ENCODE measurements at places on chromosomes 5 and 9.

DNA sequence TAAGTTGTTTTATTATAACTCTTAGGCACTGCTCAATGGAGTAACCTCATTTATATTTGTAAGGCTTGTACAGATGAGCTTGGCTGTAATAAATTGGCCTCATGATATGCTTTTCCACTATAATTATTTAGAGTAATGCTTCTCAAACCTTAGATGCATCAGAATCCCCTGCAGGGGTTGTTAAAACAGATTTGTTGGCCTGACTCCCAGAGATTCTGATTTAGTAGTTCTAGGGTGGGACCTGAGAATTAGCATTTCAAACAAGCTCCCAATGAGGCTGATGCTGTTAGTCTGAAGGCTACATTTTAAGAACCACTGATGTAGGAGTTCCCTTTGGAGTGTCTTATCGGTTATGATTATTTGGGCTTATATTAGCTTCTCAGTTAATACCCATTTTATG lies 38.2 kb upstream of the ARSB start:
- no peak for DNase-seq

DNA sequence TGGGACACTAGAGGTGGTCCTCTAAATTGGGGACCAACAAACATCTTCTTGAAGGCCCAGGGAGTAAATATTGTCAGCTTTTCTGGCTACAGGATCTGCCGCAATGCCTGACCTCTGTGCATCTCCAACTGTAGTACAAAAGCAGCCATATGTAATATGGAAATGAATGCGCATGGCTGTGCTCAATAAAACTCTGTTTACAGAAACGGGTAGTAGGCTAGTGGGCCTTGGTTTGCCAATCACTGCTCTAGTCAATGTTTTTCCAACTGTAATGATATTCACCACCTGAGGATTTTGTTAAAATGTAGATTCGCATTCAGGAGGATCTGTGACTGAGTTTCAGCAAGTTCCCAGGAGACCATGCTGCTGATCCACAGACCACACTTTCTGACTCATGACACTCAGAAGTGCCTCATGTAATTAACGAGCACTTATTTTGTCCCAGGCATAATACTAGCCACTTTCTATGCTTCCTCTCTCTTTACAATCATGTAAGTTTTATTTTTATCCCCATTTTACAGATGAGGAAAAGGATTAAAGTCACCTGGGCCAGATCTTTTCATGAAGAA lies 96.9 kb downstream of the MED27 start:
- no peak for DNase-seq

DNA sequence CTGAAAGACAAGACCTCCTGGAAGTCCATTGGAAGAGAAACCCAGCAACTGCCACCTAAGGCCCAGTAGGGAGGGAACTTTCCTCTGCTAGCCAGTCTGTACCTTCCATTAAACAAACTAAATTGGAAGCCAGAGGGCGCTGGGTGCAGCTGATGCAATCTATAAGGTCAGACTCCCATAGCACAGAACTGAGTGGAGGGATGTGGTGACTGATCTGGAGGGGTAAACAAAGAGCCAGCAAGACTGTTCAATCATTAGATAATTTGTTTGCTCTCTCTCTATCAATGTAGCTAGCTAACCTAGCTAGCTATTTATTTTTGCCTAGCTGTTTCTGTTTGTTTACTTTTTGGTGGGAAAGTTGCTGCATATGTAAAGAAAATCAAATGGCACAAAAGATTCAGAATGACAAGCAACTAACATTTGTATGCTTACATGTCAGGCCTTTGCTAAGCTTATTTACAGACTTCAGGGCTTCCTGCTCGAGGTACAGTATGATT lies 291.8 kb upstream of the DAB2 start:
- DNase-seq, result no peak

DNA sequence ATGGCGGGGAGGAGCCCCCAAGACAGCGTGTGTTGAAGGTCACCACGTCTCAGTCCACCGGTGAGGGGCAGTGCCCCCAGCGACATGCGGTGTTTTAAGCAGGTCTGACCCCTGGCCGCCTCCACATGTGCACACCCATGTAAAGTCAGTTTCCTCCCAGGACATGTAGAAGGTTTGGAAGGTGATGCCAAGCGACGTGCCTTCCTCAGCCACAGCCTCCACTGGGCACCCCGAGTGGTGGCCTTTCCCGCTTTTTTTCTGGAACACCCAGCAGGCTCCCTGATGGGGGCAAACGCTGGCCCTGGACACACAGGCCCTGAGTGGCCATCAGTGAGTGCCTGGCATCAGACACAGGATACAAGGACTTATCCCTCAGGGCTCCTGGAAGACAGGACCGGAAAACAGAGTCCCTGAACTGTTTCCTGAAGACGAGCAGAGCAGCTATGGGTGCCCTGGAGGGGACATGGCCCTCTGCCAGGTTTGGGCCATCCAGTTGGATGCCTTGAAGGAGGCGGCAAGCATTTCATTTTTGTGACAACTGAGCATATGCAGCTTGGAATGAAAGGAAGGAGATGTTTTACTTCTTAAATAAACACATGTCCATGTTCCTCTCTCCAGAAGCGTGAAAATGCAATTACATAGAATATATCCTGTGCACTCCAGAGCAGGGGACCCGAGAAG lies 275.8 kb upstream of the IRX2 start:
- no peak for DNase-seq

DNA sequence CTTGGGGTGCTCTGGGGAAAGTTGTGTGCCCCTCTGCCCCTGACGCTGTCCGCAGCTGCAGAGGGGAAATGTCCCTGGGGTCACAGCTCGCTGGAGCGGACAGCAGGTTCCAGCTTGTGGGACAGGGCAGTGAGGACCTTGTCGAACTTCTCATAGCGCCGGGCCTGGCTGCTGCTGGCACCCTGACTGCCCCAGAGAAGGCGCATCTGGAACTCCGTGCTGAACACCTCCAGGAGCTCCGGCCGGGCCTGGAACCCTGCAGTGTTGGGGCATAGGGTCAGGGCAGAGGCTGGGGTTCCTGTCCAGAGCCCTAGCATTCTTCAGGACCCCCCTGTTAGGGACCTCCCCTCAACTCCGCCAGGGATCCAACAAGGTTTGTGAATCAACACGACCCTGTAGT lies 3.6 kb upstream of the TOR2A start:
- DNase-seq, result no peak

DNA sequence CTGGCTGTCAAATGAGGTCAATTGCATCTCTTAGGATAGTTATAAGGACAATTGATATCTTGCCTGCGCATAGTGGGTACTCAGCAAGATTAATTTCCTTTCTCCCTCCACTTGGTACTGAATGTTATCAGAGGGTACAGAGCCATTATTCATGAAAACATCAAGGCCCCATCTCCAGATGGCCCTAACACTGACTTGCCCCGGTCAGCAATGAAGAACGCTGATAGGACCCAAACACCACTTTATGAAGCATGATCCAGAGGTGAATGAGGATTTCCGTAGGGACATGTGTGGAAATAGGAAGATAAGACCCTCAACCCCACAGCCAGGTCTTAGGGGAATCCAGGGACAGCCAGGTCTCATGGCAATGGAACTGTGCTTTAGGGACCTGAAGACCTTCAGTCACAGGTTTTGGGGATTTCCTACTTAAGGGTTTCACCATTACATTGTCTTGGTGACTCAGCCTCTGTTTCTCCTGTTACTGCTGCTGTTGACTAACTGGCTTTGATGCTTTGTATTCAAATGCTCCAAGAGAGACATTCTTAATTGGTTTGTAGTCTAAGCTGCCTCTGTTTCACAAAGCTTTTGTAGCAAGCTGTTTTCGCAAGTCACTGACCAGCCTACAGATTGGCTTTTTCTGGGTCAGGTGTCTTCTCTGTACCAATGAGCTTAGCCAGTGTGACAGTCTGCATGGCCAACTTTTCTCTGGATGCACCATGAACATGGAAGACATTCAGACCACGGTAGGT lies 35.3 kb upstream of the IQGAP2 start:
- no peak for DNase-seq

DNA sequence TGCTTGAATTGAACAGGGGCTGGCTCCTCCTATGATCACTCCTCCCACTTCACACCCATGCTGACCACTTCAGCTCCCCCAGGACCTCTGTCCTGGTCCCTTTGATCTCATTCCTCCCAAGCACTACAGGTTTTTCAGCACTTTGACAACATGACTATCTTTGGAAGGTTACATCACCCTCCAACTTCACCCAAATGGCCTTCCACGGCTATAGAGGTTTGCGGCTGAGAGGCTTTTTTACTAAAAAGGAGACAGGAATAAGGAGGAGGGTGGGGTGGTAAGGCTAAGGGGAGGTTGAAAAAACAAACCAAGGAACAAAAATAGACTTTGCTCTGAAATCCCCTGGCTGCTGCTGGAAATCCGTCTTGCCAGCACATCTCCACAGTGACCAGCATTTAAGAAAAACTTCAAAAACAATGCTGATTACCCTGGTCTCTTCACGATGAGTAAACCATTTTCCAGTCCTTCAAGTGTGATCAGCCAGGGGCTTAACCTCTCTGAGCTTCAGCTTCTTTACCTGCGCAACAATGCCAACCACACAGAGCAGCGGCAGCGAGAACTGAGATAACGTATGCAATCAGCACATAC lies 102.7 kb downstream of the DPYSL3 start:
- DNase-seq, result no peak

Measured in GM12864 (cell line).